Activated CD8-positive, alpha-beta memory T cell treated with anti-CD3 and anti-CD28 coated beads for 36 hours (primary cell): ENCODE measurements at places on chromosomes 7 and 10. TPM values are rescaled to one million over a fixed set of nuclear protein-coding genes. Genes with fewer than 3 reads are reported as not detected.

The C10orf105 gene
- 0.15 TPM for total RNA-seq

The CTTNBP2 gene
- not detected for total RNA-seq

The TAS2R4 gene
- total RNA-seq = 1.2 TPM

The LRRD1 gene
- not detected for total RNA-seq

The NET1 gene
- 30.0 TPM for total RNA-seq

The CYP3A4 gene
- not detected for total RNA-seq

The CLCN1 gene
- not detected for total RNA-seq

The ZNF239 gene
- 1.5 TPM for total RNA-seq

The ARHGEF5 gene
- total RNA-seq = 9.9 TPM

The SYCE1 gene
- total RNA-seq = 1.3 TPM

The OPALIN gene
- total RNA-seq = not detected

The PRSS2 gene
- not detected for total RNA-seq
